Activated gamma-delta T cell (primary cell): ENCODE measurements at places on chromosomes 12 and 14.

GRCh38 chr12:113221997-113222729, 899 bp downstream of the TPCN1 start:
- DNase-seq = no peak

- no peak for DNase-seq
Measured at GRCh38 chr12:56450241-56450640, 1.0 kb upstream of the TIMELESS start.

GRCh38 chr14:77482422-77482821, 16.2 kb downstream of the ISM2 start:
- DNase-seq = no peak

DNA sequence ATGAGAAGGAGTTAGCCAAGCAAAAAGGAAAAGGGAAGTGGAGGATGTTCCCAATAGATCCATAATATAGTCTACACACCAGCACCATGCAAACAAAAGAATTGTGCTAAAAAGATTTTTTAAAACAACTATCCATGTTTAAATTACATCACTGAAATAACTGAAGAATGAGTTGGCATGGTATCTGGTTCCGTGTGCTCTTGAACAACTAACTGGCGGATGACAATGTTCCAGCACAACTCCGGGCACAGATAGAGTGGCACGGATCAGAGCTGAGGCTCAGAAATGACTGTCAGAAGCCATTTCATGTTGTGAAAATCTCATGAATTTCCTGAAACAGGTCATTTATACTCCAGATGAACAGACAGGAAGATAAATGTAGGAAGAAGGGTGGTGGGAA, 153.1 kb downstream of the HMGA2 start:
- no peak for DNase-seq

GRCh38 chr12:40647651-40648050, 44.6 kb upstream of the CNTN1 start:
- no peak for DNase-seq

DNA sequence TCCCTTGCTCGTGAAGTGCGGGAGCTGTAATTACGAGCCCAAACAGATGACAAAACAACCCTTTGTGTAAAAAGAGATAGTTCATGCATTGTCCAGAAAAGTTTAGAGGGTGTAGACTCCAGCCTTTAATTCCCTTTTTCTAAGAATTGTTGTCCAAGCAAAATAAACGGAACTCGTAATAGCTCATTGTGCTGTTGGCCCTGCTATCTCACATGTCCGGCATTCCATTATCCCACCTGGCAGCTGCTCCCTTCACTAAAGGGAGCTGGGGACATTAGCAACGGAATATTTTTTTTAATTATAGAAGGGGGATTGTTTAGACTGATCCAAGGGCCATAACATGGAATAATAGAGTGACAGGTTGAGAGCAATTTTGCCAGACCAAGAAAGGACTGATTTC, 277.5 kb upstream of the TBX3 start:
- DNase-seq = no peak
